ENCODE measurements at places on chromosomes 2 and 18.

DNA sequence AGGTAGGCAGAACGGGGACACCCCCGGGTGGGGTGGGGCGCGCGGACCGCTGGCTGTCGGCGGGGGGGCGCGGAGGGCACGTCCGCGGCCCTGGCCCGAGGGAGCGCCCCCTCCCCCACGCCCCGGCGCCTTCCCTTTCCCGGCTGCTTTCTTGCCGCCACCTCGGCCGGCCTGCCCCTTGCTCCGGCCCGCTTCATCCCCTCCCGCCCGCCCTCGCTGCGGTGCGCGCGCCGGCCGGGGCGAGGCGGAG is 443 bp downstream of the VAPA start:
- no peak for DNase-seq

DNA sequence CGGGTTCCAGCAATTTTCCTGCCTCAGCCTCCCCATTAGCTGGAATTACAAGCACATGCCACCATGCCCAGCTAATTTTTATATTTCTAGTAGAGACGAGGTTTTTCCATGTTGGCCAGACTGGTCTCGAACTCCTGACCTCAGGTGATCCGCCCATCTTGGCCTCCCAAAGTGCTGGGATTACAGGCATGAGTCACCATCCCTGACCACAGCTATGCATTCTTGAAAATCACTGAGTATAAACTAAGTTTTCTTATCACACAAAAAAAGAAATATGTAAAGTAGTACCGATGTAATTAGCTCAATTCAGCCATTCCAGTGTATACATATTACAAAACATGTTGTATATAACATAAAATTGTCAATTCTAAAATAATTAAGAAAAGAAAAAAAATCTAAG is 232.7 kb downstream of the MBD2 start:
- DNase-seq, result no peak

DNA sequence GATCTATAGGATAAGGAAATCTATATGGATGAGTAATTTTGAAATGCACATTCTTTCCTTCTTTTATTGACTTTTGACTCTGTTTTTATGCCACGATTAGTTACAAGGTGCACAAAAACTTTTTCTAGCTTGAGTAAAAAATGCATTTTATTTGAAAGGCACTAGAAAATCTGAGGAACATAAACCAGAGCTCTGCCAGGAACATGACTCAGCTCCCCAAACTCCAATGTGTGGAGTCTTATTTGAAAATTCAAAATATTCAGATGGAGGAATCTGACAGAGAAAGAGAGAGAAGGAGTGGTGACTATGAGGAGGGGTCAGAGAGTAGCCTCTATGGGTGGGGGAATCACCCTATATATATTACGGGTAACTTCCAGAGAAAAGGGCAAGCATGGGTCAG is 231.0 kb downstream of the DCC start:
- DNase-seq, result no peak

- no peak for DNase-seq
These were observed 672.2 kb downstream of the BCL11A start for GRCh38 chr2:59881218-59881617.

DNA sequence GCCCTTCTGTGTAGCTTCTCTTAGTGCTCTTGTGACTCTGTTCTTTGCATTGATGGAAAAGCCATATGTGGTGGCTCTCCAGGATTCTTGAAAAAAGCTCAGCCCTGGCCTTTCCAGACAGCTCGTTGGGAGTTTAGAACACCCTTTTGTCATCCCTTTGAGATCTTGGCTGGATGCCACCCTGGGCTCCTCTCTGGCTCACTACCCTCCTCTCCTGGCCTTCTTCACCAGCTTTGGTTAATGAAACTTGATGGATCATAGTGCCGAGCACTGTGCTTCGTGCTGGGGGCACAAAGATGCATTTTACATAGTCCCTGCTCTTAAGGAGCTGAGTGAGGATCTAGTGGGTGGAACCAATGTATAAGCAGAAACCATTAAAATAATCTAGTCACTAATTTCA is 15.6 kb upstream of the FHOD3 start:
- DNase-seq, result no peak

GRCh38 chr18:49167084-49167483 is 216.3 kb upstream of the SMAD7 start:
- DNase-seq, result no peak

Data from non-pigmented ciliary epithelial cell (primary cell).